ENCODE measurements at places on chromosomes 1 and 21. TPM values are rescaled to one million over a fixed set of nuclear protein-coding genes. Genes with fewer than 3 reads are reported as not detected.

GRCh38 chr1:159890390-159890789 lies 9.6 kb downstream of the CFAP45 start:
- DNase-seq, result no peak

GRCh38 chr1:172107316-172107975 lies 266.1 kb downstream of the DNM3 start:
- DNase-seq, result no peak

DNA sequence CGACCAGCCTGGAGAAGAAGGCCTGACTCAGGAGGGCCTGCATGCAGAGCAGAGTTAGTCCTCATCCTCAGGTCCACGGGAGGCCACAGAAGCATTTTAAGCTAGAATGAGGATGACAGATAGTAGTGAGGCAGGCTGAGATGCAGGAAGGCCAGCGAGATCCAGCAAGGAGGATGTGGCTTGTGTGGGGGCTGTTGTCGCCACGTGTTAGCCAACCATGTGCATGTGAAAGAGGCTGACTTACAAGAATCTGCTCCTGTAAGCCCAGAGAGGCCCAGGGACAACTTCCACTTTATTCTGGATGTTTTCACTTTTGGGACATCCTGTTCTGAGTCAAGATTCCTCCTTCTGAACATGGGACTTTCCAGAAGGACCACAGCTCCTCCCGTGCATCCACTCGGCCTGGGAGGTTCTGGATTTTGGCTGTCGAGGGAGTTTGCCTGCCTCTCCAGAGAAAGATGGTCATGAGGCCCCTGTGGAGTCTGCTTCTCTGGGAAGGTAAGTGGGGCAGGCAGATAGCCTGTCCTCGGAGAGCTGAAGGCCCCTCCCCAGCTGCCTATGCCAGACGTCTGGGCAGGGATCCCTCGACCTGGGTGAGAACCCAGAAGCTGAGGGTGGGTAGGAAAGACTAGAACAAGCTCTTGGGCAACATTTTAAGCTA lies at the start of gene SLAMF8:
TSS of gene SLAMF8 (plus strand) at position 433 of the 661 bp plus-strand sequence. CDS start at position 459, 26 bp downstream.
- DNase-seq, result peak; percentile 90

DNA sequence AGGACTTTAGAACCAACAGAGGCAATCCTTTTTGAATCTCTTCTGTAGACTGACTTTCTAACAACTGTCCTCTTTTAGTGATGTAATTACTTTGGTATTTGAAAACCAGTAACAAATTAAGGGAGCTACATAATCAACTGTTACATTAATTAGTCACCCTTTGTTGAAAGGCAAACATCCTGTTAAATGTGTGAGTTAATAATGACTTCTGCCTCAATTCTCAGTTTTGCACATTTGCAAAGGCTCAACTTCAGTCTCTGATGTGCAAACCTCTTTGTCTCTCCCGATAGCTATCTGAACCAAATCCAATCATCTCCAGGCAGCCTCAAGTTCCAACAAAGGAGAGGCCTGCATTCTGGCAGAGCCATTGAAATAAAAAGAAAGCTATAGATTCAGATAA lies 135.4 kb upstream of the C8B start:
- no peak for DNase-seq

GRCh38 chr1:201363467-201363866 lies 14.0 kb downstream of the TNNT2 start:
- no peak for DNase-seq

The SPEN gene
- 59.8 TPM for total RNA-seq

All from activated CD8-positive, alpha-beta T cell treated with anti-CD3 and anti-CD28 coated beads for 36 hours (primary cell).